Mucosa of descending colon (tissue), 3 donors: ENCODE measurements at places on chromosomes 7 and 10. TPM values are rescaled to one million over a fixed set of nuclear protein-coding genes. Genes with fewer than 3 reads are reported as not detected.

- DNase-seq = no peak
Observed at GRCh38 chr7:145481985-145482384, 634.6 kb upstream of the CNTNAP2 start.

GRCh38 chr7:123432601-123433000 is 101.8 kb downstream of the IQUB start:
- no peak for DNase-seq

DNA sequence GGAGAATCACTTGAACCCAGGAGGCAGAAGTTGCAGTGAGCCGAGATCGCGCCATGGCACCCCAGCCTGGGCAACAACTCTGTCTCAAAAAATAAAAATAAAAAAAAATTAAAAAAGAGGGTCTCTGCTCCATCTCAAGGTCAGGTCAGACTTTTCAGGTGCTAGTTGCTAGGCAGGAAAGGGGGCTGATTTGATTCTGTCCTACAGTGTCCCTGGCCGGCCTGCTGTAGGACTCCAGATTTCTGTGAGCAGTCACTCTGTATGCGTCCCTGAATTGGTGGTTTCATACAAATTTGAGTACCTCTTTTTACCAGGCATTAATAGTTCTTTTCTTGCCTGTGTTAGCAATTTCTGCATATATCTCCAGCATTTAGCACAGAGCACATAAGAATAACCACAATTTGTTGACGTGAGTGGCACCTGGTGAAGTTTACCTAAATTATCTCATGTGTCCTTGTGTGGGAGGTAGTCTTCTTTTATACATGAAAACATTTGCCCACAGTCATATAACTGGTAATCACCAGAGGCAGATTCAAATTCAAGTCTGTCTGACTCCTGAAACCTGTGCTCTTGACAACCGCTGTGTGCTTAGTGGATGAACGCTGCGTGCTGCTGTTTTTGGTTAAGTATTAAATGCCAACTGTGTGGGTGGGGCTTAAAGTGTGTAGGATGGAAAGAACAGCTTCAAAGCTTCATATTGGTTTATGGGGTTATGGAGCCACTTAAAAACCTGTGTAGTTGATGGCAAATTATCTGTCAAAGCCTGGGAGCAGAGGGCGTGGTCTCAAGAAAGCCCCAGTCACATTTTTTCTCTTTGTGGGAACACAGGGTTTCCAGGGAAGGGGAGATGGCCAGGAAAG is 3.2 kb upstream of the ZNF775 start:
- no peak for DNase-seq

DNA sequence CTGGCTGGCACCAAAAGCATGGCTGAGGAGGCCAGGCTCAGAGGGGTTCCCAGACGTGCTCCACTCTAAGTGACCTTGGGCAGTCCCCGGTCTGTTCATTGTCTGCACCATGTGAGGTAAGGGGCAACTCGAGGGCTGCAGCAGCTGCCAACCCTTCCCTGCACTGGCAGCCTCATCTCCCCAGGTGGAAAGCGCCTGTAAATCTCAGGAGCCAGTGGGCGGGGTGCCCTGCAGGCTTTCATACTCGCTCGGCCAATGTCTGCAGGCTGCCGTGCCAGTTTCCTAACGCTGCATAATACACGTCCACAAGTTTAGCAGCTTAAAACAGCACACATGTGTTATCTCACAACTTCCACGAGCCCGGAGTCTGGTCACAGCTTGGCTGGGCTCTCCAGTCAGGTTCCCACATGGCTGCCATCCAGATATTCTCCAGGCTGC is 12.6 kb upstream of the GDF10 start:
- DNase-seq = peak; percentile 27

- DNase-seq = no peak
Observed at GRCh38 chr10:92177546-92177945, 113.3 kb downstream of the CPEB3 start.

DNA sequence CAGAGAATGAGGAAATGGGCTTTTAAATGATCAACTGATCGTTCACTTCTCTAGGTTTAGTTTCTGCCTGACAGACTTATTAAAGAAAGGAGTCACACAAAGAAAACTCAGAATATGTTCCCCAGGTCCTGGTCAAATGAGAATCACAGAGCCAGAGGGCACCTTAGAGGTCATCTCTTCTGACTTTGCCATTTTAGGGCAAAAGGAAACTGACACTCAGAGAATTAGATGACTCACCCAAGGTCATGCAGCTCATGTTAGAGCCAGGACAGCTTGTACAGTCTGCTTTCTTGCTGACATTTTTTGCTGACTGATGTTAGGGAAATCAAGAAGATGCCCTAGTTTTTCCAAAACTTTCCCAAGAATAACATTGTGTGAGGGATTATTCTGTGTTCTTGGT is 312.7 kb upstream of the SP8 start:
- DNase-seq = no peak

DNA sequence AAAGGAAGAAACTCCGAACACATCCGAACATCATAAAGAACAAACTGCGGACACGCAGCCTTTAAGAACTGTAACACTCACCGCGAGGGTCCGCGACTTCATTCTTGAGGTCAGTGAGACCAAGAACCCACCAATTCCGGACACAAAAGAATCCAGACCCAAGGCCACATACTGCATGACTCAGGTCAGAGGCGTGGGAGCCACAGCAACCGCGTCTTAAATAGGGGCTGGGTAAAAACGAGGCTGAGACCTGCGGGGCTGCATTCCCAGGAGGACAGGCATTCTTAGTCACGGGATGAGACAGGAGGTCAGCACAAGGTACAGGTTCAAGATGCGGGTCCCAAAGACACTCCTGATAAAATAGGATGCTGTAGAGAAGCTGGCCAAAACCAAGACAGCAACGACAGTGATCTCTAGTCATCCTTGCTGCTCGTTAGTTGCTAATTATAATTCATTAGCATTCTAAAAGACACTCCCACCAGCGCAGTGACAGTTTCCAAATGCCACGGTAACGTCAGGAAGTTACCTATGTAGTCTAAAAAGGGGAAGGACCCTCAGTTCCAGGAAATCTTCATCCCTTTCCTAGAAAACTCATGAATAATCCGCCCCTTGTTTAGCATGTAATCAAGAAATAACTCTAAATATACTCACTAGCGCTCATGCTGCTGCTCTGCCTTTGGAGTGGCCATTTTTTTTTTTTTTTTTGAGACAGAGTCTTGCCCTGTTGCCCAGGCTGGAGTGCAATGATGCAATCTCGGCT is 19.3 kb downstream of the AP5Z1 start:
- DNase-seq = no peak

DNA sequence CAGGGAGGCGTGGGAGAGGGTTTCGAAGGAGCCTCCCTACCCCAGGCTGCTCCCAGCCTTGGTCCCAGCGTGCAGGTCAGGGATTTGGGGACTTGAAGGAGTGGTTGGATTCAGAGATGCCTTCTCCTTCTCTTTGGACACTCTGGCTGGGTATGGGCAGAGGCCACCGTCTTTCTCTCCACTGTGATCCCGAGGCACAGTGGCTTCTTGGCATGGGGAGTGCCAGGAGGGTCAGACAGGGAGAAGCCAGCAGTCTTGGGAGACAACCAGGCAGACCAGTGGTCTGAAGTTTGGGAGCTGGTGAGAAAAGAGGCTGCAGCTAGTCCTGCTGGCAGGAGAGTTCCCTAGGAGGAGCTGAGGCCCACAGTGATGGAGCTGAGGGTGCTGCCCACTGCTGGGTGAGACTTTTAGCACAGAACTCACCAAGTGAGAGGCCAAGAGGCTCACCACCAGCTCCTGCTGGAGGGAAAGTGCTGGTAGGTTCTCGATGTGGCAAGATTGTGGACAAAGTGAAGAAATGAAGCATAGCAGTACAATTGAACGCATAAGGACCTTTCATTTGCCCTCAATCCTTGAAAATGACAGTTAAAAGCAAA is 35.2 kb upstream of the WDFY4 start:
- no peak for DNase-seq

- DNase-seq = no peak
Observed at GRCh38 chr10:13448216-13448615, 80.6 kb downstream of the BEND7 start.

GRCh38 chr7:102450242-102450641 is 14.4 kb downstream of the ALKBH4 start:
- no peak for DNase-seq

GRCh38 chr7:112798274-112799159 is 8.3 kb upstream of the TMEM168 start:
- DNase-seq = no peak

GRCh38 chr10:4082861-4083260 is 297.9 kb upstream of the KLF6 start:
- DNase-seq = no peak

- no peak for DNase-seq
Observed at GRCh38 chr7:95950698-95951097, 178.3 kb downstream of the DYNC1I1 start.

DNA sequence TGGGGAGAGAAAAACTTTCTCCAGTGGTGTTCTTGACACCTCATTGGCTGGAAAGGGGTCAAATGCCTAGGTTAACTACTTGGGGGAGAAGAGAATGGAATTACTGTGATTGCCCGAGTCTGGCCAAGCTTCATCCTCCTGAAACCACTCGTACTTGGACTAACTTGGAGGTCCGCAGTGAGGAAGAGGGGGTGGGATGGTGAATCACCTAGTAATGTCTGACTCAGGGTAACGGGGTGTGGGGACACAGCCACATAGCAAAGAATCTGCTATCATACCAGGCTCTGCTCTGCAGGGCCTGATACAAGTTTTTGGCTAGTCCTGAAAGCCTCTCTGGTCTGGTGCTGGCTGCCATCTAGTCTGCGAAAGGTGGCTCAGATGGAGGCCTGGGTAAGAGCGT is 190.9 kb downstream of the RPS24 start:
- DNase-seq = no peak

LDB3 gene
- total RNA-seq = 0.96 TPM

WEE2 gene
- not detected for total RNA-seq

MBL2 gene
- not detected for total RNA-seq

SPDYE8 gene
- not detected for total RNA-seq

ZNF655 gene
- 99.0 TPM for total RNA-seq

SAMD9L gene
- 22.8 TPM for total RNA-seq

EPHA1 gene
- 19.6 TPM for total RNA-seq

HOXA10 gene
- 25.0 TPM for total RNA-seq
